Activated gamma-delta T cell treated with anti-CD3 and anti-CD28 coated beads, Interleukin-2, amount 50 U/mL, for 16 hours (primary cell): ENCODE measurements at places on chromosomes 11 and 22.

DNA sequence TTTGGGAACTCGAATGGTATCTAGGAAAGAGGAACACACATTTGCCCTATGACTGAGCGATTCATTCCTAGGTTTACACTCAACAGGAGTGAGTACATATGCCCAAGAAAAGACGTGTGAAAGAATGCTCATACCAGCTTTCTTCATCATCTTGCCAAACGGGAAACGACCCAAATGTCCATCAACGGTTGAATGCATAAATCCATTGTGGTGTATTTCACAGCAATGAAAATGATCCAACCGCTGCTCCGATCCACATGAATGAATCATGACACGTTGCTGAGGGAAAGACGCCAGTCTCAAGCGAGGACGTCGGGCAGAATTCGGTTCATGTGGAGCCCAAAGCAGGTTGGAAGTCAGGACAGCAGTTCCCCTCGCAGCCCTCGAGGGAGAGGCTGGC, 71.5 kb downstream of the CYTH4 start:
- DNase-seq: no peak

- no peak for DNase-seq
Observed at GRCh38 chr11:71437879-71438278, 10.3 kb downstream of the DHCR7 start.

GRCh38 chr11:93198215-93198845, 539 bp upstream of the SLC36A4 start:
- no peak for DNase-seq

DNA sequence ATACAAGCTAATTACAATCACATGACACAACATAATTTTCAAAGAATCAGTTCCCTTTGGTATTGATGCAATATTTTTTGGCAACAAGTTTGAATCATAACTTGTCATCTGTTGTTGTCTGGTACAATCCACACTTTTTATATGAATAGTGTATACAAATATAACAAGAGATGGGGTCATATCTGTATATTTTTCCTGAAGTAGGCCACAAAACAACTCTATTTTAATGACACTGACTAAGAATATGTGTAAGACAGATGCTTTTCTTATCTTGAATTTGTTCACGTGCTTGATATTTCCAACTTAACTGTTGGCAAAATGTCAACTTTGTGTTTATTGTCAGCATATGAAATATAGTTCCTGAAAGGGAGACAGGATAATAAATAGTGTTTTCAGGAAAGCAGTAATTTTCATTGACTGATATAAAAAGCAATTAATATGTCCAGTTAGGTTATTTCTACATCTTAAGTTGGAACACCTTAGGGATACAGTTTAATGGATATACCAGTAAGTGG, 27.9 kb downstream of the NOX4 start:
- DNase-seq: no peak

GRCh38 chr11:61890529-61891330, 615 bp downstream of the FADS3 start:
- DNase-seq: no peak

GRCh38 chr11:36890121-36890679, 292.2 kb upstream of the RAG2 start:
- no peak for DNase-seq

DNA sequence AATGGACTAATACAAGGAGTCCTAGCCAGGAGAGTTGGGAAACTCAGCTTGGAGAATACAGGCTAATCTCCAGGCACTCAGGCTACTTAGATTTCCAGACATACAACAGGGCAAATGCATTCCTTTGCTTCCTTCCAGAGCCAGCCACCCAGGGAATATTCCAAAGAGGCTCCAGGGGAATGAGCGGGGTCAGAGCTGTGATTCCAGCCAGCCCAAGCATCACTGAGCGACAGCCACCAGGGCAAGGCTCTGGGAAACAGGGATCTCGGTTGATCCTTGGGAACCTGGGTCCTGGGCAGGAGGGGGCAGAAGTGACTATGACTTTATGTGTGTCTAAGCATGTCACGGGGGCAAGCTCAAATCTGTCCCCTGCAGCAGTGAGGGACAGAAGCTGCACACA, 112.3 kb upstream of the LMO1 start:
- DNase-seq: no peak

DNA sequence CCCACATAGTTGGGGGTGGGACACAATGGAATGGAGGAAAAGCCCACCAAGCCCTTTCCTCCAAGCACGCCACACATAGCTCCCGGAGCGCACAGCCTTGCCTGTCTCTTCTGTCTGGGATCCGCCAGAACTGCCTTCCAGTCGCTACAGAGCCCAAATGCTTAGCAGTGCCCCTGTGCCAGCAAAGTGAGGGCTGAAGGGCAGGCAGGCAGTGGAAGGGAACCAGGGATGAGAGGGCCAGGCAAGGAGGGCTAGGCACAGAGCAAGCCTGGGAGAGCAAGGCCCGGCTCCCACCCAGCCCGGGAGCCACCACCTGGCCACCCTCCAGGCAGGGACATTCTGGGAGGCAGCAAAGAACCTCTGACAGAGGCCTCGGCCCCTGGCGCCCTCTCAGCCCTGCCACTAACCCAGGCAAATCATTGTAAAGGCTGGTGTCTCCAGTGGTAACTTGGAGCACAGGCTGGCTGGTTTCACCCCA, 32.5 kb downstream of the PPP2R1B start:
- no peak for DNase-seq

DNA sequence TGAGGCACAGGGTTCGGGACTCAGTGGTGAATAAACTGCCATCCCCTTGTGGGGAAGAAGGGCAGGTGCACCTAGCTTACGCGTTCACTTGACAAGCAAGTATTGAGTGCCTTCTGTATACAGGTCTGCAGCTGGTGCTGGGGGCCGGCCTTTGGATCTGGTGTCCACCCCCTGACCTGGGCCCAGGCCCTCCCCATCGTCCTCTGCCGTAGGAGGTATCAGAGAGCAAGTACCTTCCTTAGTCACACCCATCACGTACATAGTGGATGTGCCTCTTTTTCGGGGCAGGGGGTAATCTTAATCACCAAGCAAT, 53.3 kb downstream of the SMIM38 start:
- DNase-seq: no peak

DNA sequence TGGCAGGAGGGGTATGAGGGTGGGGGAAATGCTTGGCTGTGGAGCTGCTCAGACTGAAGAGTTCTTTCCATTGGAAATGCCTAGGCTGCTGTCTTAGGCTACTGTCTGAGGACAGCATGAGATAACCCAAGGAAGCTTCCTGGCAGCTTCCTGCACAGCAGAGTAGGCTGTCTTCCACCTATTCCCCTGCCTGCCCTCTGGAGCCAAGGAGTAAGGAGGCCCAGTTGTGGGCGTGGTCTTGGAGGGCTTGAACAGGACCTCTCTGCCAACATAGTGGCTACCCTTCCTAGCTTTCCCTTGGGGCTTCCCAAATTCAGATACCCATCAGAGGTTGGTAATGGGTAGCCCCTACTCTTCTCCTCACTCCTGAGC, 25.9 kb downstream of the PHLDB1 start:
- no peak for DNase-seq

DNA sequence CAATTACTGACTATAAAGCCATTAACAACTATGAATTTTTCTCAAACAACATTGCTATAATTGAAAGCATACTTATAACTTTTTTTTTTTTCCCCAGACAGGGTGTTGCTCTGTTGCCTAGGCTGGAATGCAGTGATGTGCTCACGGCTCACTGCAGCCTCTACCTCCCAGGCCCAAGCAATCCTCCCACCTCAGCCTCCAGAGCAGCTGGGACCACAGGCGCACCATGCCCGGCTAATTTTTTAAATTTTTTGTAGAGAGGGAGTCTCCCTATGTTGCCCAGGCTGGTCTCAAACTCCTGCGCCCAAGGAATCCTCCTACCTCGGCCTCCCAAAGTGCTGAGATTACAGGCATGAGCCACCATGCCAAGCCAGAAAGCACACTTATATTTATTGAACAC, 6.1 kb upstream of the WEE1 start:
- DNase-seq: no peak

GRCh38 chr11:121048464-121049233, 24.7 kb downstream of the TBCEL start:
- no peak for DNase-seq

DNA sequence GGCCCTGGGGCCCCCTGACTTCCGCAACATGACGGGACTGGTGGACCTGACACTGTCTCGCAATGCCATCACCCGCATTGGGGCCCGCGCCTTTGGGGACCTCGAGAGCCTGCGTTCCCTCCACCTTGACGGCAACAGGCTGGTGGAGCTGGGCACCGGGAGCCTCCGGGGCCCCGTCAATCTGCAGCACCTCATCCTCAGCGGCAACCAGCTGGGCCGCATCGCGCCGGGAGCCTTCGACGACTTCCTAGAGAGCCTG, 992 bp downstream of the LRFN4 start:
- no peak for DNase-seq

DNA sequence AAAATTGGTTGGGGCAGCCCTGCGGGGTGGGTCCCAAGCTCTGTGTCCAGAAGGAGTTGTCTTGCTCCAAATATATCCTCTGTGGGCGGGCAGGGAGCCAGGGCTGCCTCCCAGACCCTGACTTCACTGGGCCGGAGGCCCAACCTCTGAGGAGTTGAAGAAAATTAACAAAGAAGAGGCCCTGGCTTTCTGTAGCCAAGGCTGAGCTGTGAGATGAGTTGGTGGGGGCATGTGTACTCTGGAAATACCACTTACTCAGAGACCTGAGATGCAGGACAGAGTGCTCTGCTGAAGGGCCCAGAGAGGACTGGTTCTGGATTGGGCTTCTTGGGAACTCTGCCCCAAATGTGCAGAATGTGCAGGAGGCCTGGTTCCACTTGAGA, 96.3 kb downstream of the SWAP70 start:
- no peak for DNase-seq

GRCh38 chr11:66857234-66857926, 516 bp downstream of the LRFN4 start:
- no peak for DNase-seq

DNA sequence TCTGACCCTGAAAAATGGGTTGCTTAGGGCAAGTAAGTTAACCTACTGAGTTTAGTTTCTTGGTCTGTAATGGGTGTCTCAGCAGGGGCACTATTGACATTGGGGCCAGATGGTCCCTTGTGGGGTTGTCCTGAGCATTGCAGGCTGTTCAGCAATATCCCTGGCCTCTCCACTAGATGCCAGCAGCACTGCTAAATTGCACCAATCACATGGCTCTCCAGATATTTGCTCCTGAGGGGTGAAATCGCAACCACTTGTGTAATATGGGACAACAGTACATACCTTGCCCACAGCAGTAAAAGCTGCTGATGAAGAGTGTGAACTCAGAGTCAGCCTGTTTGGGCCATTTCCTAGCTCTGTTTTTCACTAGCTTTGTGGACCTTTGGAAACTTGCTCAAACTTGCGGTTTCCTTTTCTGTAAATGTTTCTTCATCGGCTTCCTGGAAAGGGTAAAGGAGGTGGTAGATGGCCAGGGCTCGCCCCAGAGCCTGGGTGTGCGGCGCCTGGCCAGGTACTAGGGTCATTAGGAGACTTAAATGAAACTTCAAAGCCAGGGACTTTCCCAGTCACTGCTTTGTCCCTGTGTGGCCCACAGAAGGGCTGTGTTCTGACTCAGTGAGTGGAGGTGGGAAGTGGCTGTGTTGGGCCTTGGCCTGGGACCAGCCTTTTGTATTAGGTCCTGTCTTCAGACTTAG, 13.0 kb downstream of the NCF4 start:
- DNase-seq: no peak

GRCh38 chr11:94186342-94187203, 57.9 kb downstream of the PANX1 start:
- no peak for DNase-seq

DNA sequence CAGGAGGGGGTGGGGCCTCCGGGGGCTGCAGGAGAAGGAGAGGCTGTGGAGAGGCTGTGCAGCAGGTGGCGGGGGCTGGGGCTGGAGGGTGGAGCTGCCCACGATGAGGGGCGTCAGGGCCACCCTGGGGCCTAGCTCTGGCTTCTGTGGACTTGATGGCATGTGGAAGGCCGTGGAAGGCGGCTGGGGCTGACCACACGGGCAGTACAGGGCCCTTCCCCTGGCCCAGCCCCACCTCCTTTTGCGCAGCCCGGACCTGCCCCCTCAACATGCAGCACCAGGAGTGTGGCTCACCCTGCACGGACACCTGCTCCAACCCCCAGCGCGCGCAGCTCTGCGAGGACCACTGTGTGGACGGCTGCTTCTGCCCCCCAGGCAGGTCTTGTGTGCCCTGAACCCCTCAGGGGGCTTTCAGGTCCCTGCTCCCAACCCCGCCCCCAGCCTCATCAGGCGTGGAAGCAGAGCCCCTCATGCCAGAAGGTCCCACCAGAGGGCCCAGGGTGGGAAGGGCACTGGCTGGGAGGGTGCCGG, 6.1 kb downstream of the MUC5B start:
- no peak for DNase-seq

GRCh38 chr11:133965031-133965601, 8.3 kb upstream of the IGSF9B start:
- DNase-seq: no peak

GRCh38 chr22:27329131-27329850, 472.3 kb downstream of the MN1 start:
- DNase-seq: no peak

DNA sequence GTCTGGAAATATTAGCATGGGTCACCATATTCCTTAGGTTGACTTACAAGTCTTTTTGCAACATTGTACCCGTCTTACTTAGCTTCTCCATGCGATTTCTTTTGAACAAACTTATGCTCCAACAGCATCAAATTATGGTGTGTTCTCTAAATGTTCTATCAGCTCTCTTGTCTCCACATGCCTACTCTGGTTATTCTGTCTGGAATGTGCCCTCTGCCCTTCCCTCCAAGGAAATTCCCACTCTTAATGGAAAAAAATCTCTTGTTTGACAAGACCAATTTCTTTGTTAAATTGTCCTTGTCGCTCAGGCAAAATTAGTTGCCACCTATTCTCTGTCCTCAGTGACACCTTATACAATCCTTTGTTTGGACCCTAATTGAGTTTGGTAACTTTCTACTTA, 522.8 kb upstream of the LUZP2 start:
- no peak for DNase-seq

DNA sequence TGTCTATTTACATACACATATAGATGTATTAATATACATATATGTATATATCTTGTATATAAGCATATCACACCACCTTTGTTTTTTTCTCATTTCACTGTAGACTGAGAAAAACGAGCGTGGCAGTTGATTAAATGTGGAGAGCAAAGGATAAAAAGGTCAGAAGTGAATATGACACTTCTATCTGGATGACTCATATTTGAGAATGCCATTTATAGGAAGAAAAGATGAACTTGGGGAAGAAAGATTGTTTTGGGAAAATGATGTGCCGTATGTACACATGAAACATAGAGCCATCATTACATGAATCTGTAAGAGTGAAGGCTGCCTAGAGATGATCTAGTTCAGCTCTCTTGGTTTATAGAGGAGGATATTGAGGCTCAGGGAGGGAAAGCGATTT, 28.7 kb downstream of the AMOTL1 start:
- DNase-seq: no peak

DNA sequence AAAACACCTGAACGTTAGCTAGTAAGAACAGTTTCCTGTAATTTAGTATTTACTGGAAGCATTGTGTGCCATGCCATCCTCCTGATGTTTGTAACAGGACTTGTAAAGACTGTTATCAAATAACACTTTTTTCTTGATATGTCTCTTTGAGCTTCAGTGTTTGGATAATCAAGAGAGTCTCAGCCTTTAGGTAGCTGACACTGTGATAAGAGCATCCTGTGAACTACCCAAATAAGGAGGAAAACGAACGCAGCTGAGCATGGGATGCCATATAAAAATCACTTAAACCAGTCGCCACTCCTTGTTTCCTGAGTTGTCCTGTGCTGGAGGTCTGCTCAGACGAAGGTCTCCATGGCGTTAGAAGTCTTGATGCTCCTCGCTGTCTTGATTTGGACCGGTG, at the start of gene OOSP2:
TSS of gene OOSP2 (plus strand) at position 301 of the 400 bp plus-strand sequence. CDS start at position 352, 51 bp downstream.
- no peak for DNase-seq

GRCh38 chr11:115085461-115086210, 407.3 kb downstream of the NXPE2 start:
- DNase-seq: no peak
